NCI-H1694 treated with DMSO at 0.1 percent for 48 hours (cell line): ENCODE measurements at places on chromosomes 6 and 20.
A peak's percentile ranks its signal among the peaks of the same experiment; 100 is the strongest.

DNA sequence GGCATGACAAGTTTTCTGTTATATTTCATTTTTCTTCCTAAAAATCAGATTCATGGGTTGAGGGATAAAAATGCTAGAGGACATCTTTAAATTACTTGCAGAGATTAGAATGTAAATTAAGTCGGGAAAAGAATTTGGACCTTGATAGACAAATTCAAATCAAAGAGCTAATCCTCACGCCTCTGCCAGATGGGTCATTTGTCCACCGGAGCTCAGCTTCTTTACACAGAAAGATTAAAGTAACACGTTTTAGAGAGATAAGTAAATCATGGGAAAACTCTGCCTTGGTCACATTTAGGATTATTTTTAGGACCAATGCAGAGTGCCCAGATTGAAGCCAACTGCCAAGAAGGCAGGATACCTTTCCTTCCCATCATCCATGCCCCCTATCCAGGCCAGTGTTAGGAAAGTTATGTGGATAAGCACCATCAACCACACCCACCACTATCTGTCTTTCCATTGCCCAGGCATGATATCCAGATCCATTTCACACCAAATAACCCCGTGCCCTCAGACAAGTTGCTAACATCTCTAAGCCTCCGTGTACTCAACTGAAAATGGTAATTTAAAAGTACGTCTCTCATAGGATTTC, 397.4 kb upstream of the PLCB4 start:
- no peak for DNase-seq

- no peak for DNase-seq
Observed at GRCh38 chr20:19778404-19778803, 20.3 kb downstream of the RIN2 start.

DNA sequence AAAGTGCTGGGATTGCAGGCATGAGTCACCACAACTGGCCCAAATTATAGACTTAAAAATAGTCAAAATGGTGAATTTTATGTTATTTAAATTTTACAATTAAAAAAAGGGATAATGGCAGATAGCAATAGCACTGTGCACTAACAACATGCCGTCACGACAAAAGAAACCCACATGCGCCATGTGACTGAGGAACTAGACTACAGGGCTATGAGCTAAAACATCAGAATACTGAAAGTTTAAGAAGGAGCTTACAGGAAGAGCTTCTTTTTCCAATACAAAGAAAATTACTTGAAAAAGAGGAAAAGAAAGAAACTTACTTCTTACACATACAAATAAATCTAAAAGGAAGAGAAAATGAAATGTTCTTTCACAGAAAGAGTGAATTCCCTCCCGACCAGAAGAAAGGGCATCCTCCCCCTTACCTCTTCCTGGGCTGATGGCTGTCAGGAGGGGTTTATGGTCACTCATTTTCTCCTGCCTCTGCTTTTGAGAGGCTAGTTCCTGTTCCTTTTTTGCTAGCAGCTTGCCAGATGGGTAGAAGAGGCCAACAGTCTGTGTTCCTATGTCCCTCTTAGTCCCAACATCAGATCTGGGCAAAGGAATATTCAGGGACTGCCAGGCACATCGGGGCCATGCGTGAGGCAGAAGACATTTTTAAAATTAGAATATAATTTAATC, 54.5 kb downstream of the DZANK1 start:
- no peak for DNase-seq

DNA sequence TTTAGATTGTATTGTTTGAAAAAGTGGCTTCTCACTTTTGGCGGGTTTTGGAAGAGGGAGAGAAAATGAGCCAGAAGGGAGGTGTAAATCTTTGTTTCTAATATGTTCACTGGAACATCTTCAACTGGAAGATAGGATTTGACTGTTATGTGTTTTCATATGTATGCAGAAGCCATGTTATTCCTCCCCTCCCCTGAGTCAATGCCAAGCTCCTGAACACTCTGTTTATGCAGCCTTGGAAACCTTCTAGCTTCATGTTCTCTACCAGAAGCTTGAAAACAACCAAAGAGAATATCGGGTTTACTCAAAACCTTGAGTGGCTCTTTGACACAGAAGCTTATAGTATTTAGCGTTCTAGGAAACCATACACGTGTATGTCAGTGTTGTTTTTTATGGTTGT, 279.1 kb downstream of the PRL start:
- no peak for DNase-seq

DNA sequence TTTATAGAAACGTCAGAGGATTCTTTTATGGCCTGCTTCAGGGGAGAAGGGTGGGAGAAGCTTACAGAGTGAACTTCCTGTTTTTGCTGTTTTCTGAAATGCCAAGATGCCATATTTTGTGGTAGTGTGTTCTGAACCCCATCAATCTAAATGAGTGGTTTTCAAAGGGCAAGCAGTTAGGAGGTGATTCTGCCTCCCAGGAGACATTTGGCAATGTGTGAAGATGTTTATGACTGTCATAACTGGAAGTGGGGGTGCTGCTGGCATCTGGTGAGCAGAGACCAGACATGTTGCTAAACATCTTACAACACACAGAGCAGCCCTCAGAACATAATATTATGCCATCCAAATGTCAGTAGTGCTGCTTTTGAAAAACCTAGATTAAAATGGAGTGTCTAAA, 6.0 kb upstream of the PRL start:
- no peak for DNase-seq

GRCh38 chr20:11573507-11573906, 344.2 kb upstream of the BTBD3 start:
- DNase-seq, result no peak

GRCh38 chr20:3586093-3586492, 77.1 kb downstream of the GFRA4 start:
- no peak for DNase-seq

GRCh38 chr6:51019806-51020205, 201.1 kb downstream of the TFAP2B start:
- DNase-seq, result no peak

GRCh38 chr6:104409913-104410312, 449.8 kb downstream of the HACE1 start:
- no peak for DNase-seq

DNA sequence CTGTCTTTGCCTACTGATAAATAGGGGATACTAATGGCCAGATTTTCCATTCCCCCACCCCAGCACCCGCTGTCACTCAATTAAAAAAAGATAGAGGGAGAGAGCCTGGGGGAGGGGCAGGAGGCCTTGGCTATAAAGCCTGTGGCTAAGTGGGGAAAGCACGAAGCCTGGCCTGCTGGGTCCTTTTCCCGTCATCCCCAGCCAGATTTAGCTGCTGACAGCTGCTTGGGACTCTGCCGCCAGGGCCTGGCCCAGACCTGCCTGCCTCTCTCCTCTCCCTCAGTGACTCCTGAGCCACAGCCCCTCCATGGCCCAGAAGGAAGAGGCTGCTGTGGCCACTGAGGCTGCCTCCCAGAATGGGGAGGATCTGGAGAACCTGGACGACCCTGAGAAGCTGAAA, at the start of gene APOBEC2:
Gene APOBEC2 (plus strand): TSS at position 162 of the 400 bp plus-strand sequence. CDS start 146 bp downstream, at position 308.
- peak; percentile 34 for DNase-seq

GRCh38 chr6:93454533-93454932, 35.2 kb upstream of the EPHA7 start:
- no peak for DNase-seq

- no peak for DNase-seq
Observed at GRCh38 chr6:16318538-16318937, 80.2 kb downstream of the GMPR start.

- no peak for DNase-seq
Observed at GRCh38 chr6:90274451-90275030, 22.1 kb downstream of the BACH2 start.

DNA sequence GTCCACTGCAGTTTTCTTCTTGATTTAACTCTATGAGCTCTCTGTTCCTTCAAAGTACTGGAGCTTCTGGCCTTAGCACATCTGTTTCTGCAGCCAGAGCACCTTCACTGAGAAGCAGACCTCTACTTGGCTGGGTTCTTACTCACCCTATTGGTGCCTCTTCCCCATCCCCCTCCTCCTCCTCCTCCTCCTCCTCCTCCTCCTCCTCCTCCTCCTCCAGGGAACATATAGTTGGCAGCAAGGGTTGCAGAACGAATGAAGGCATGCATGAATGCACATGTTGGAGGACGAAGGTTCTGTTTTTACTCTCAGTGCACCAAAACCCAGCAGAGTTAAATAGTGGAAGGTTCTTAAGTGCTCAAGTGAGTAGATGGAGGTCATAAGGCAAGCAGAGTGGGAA, 141.0 kb upstream of the ESR1 start:
- no peak for DNase-seq

DNA sequence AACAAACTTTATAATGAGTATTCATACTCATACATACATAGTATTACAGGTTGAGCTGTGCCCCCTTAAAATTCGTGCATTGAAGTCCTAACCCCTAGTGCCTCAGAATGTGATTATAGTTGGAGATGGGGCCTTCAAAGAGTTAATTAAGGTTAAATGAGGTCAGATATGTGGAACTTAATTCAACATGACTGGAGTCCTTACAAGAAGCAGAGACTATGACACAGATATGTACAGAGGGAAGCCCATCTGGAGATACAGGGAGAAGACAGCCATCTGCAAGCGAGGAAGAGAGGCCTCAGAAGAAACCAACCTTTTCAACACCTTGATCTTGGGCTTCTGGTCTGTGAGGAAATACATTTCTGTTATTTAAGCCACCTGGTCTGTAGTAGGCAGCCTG, 536.1 kb upstream of the AGPAT4 start:
- DNase-seq, result no peak

DNA sequence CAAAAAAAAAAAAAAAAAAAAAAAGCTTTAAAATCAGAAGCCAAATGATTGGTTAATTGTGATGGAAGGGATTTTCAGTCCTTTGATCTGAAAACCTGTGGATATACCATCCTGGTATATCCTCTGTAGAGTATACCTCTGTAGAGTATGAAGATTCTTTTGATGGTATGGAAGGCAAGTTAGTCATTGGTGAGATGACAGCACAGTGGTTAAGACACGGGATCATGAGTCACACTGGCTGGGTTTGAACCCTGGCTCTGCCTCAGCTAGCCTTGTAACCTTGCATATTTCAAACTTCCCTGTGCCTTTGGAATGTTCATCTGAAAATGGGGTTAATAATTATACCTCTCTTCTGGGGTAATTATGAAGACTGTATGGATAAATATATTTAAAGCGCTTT, 179.3 kb downstream of the CARMIL1 start:
- no peak for DNase-seq

GRCh38 chr6:11202513-11203305, 29.8 kb downstream of the NEDD9 start:
- no peak for DNase-seq

DNA sequence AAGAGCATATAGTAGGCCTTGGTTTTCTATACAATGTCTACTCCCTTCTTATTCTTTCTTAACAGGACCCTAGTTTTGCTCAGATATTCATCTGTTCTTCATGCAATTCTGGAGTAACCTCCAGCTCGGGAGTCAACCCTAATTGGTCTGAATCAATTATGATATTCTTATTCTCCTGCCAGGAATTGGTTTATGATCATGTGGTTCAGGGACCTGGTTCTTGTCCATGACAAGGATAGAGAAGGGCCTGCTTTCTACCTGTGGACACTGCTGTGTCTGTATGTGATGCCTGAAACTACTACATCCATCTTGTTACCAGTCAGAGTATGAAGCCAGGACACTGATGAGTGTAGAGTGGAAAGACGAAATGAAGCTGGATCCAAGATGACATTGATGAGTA, 24.4 kb upstream of the FAM184A start:
- DNase-seq, result no peak

GRCh38 chr20:57959018-57959417, 249.2 kb upstream of the PMEPA1 start:
- DNase-seq, result no peak

GRCh38 chr6:4446982-4447381, 311.6 kb upstream of the ECI2 start:
- no peak for DNase-seq

DNA sequence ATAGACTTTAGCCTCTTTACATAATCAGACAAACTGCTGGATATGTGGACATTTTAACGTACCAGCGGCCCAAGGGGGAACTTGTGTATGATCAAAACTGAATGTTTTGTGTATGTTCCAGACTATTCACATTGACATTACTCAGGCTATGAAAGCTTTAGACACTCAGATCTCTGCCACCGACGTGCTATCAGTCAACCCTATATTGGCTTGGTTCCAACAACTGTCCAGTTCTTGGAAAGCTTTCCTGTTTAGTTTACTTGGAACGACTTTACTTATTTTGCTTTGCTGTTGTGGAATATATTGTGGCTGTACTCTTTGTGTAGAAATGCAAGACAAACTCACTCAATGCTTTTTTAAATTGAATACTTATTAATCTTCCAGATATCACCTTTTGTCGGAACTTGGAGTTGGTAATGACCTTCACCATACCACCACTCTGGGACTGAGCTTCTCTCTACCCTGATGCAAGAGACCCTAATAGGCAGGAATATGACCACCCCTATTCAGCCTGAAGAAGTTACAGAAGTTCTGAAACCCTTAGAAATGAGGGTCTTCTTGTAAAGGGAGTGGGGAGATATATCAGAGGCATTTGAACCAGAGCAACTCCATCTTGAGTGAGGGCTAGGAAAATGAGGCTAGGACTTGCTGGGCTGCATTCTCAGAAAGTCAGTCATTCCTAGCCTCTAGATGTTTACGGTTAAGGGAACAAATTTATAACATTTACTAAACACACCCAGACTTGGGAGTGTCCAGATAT, 49.0 kb upstream of the PAX1 start:
- no peak for DNase-seq

GRCh38 chr20:362271-363254, 15.7 kb downstream of the NRSN2 start:
- DNase-seq, result peak; percentile 90

DNA sequence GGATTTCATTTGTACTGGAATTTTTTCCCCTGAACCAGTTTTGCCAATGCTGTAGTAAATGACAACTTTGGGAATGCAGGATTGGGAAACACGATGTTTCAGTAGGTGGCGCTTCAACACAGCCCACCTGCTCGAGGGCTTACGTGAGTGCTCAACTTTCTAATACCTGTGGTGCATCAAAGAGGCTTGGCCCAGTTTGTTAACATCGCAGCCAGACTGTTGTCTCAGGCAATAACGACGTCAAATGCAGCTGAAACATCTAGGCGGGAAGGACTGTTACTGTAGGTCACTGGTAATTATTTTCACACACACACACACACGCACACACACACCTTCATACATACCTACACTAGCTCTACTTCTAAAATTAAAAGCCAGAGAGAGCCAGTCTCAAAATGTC, 815.5 kb upstream of the SLC35B3 start:
- DNase-seq, result peak; percentile 47

GRCh38 chr20:41738604-41739206, 120.5 kb upstream of the CHD6 start:
- DNase-seq, result peak; percentile 9
